ENCODE measurements at places on chromosomes 6 and 20.

- no peak for DNase-seq
Observed at GRCh38 chr20:6680441-6680840, 87.0 kb upstream of the BMP2 start.

- DNase-seq = no peak
Observed at GRCh38 chr6:45924763-45925342, 90.8 kb downstream of the CLIC5 start.

DNA sequence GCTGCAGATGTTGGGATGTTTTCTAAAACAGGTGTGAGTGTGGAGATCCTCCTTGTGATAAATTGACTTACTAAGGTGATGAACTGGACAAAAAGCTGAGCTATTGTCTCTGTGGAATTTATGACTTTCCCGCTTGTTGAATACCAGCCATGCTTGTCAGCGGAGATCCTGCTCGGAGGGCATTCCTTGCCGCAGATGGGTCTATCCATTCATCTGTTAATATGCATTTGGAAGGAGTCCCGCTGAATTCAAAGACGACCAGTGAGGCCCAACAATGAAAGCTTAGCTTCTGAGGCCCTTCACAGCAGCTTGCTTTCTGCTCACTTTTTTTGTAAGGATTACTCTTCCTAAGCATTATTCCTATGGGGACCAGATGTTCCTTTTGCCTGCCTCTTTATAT is 124.9 kb downstream of the TIAM2 start:
- no peak for DNase-seq

GRCh38 chr20:53592992-53593465 is 610 bp downstream of the ZNF217 start:
- DNase-seq = no peak

DNA sequence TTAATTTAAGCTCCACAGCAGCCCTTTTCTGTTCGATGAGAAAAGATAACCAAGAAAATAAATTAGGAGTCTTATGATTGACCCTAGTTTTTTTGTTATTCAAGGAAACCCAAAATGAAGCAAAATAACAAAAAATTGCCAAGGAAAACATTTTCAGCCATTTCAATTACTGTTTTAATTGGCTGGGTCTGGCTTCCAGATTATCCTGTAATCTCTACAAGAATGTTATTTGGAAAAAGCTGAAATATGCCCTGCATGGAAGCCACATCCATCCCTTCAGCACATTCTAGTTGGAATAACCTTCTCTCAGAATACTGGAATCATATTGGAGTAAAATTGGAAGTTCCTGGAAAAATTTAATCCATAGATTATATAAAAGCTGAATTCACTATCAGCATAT is 191.1 kb upstream of the CCN2 start:
- no peak for DNase-seq

DNA sequence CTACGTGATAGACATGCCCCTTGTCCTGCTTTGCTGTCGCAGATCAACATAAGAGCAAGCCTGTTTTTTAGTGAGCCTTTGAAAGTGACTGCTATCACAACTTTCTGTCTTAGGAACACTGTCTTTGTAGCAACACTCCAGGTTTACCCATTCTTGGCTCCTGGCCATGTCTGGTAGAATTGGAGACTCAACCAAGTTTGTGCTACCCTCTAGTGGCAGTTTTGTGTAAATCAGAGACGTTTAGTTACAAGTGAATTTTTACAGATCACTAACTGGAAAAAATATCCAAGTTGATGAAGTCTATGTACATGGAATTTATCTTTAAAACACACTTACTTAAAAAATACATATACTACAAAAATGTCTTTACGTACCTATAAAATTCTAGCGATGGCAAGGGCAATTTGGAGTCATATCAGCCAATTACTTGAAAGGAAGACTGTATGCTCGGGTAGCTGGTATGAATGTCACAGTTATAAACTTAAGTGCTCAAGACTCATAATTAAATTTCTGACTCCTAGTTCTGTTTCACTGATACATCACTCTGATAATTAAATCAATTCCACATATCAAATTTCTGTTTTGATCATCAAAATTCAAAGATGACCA is 101.4 kb downstream of the ADGB start:
- peak; percentile 29 for DNase-seq

- DNase-seq = no peak
Observed at GRCh38 chr6:6713657-6714056, 125.1 kb downstream of the LY86 start.

DNA sequence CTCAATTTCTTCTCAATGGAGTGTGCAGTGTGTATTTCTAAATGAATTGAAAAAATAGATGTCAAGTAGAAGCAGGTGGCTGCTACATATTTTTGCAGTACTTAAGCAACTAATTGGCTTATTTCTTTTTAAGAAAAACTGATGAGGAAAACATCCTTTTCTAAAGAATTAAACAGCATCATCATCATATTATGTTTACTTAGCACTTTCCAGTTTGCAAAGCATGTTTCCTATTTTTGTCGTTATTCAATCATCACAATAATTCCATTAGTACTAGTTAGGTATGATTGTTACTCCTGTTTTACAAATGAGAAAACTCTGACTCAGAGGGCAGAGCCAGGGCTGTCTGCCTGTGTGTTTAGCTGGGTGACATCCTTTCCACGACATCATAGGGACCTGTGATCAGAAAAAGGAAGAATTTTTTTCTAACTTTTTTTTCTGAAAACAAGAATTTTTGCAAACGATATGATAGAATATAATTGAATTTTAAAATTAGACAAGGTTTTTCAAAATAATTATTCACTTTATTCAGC is 22.7 kb upstream of the BMP6 start:
- DNase-seq = no peak

DNA sequence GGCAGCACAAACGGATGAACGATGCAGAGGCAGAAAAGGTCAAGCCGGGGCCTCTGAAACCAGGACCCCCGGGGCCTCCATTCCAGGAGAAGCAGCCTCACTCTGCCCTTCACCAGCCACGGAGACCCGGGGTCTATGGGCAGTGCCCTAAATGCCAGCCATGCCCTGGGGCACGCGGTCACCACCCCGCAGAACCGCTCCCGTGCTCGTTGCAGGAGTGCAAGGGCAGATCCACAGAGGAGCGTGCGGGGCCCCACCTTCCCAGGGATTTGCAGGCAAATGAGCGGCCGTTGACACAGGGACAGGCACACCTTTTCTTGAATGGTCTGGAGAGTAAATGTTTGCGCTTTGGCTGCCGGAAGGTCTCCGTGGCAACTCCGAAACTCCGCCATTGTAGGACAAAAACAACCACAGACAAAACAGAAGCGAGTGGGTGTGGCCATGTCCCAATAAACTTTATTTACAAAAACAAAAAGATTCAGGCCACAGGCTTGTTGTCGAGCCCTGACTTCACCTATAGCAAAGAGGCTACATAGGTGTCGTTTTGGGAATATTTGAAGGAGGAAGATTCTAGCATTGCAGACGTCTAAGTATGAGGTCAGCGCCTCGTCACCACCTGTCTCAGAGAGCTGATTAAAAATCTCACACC is 163.3 kb downstream of the TAF4 start:
- DNase-seq = no peak

DNA sequence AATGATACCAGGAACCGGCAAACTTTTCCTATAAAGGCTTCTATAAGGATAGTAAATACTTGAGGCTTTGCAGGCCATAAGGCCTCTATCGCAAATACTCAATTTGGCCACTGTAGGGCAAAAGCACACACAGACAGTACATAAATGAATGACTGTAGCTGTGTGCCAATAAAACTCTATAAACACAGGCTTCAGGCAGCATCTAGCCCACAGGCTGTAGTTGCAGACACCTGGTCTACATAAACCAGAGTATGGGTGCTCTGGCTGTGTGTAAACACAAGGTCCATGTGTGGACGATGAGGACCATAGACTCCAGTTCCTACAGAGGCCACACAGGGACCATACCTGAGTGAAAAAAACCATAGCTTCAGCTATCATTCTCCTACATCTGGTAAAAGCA is 52.2 kb downstream of the ZMYND8 start:
- no peak for DNase-seq

DNA sequence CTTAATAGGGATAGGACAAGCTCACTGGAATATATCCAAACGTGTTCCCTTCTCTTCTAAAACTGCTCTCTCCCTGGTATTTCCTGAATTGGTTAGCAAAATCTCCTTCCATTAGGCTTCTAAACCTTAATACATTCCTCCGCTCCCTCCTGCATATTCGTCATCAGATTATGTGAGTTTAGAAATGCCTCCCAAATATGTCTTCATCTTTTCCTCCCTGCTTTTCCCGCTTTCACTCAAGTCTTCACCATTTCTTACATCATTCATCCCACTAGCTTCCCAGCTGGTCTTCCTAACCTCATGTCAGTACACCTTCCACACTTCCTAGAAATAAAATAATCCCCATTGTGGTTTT is 26.9 kb downstream of the SLC22A16 start:
- DNase-seq = no peak

DNA sequence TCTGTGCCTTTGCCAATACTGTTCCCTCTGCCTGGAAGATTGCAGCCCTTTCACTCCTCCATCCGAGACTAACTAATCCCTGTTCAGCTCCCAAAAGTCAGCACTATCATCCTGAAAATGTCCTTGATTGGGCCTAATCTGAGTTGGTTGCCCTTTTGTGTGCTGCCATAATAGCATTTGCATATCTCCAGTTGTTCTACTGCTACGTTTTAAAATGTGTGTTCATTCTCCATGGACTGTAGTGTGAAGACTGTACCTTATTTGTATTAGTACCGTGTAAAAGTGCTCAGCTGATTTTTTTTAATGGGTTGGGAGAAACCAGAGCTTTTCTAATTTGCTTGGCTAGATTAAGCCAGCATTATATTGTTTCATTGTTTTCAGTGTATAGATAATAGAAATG is 401.3 kb downstream of the LAMA2 start:
- no peak for DNase-seq

GRCh38 chr6:46273911-46274310 is 103.1 kb upstream of the ENPP5 start:
- DNase-seq = no peak

- DNase-seq = no peak
Observed at GRCh38 chr6:106249658-106250057, 75.9 kb downstream of the ATG5 start.

- DNase-seq = no peak
Observed at GRCh38 chr6:158497620-158498019, 62.3 kb upstream of the TMEM181 start.

GRCh38 chr6:99282479-99283062 is 66.9 kb downstream of the FAXC start:
- no peak for DNase-seq

GRCh38 chr6:132132422-132132821 is 181.2 kb upstream of the CCN2 start:
- no peak for DNase-seq

DNA sequence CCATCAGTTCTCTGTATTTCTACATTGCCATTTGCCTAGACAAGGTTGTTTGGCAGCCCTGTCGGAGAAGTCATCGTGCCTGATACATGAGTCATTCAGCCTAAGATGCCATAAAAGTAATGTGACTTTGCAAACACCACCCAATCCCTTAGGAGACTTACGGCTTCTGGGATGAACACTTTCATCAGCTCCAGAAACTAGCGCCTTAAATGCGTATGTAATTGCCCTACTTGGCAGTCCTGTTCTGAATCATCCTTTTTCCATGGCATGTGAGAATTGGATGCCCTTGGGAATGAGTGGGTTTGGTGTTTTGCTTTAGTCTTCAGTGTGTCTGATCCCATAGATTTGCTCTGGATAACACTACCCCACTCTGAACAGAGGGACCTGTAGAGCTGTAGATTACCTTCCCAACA is 158.5 kb downstream of the SASH1 start:
- no peak for DNase-seq

- no peak for DNase-seq
Observed at GRCh38 chr6:25777031-25777430, 22.5 kb downstream of the SLC17A4 start.

DNA sequence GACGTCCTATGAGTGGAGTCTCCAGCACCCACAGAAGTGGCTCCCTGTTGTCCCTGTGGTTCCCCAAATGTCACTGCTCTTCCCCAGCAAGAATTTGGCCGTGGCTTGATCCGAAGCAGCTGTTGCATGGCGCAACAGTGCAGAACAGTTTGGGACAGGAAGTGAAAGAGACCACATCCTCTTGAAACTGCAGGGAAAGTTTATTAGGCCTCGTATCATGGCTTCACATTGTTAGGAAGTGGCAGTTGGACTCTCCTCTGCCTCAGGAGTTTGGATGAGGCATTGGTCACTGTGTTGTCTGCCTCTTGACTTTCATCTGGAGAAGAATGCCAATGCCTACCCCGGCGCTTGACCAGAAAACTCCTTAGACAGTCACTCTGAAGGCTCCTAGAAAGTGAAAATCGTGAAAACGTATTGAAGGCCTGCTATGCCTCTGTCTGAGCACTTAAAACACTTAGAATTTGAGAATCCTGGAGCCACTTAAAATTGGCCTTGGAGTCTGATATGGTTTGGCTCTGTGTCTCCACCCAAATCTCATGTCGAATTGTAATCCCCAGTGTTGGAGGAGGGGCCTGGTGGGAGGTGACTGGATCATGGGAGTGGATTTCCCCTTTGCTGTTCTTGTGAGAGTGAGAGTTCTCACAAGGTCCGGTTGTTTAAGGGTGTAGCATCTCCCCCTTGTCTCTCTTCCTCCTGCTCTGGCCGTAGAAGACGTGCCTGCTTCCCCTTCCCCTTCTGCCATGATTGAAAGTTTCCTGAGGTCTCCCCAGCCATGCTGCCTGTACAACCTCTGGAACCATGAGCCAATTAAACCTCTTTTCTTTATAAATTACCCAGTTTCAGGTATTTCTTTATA is 334.9 kb upstream of the JARID2 start:
- no peak for DNase-seq

- no peak for DNase-seq
Observed at GRCh38 chr20:13382786-13383185, 161.7 kb downstream of the ISM1 start.

GRCh38 chr6:110813338-110814101 is 1.7 kb downstream of the CDK19 start:
- no peak for DNase-seq

DNA sequence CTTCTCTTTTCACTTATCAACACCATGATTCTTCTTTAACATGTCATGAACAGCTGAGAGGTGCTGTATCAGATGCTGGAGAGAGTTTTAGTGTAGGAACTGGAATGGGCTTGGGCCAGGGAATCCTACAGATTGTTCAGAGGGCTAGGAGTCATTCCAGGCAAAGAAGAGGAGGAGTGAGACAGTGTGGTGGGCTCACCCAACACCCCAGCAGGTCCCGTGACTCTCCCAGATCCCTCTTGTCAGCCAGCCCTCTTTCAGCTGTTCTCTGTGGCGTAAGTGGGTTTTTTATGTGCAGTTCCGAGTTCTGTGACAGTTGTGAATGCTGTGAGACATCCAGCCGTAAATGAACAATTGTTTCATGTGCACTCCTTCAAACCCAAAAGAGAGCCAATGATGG is 31.4 kb upstream of the CEP162 start:
- no peak for DNase-seq

DNA sequence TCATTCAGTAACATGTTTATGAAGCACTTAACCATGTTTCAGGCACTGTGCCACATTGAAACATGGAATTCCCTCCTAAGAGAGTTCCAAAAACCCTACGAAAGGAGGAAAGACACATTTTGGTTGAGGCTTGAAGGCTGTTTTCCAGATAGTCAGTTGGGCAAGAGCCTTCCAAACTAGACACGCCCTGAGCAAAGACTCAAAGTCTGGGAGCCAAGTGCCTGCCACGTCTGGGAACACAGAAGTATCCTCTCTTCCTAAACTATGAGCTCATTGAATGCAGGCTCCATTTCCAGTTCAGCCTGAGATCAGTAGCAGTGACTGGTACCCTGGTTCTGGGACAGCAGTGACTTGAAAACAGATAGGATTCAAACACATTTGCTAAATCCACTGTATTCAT is 74.5 kb upstream of the FAM8A1 start:
- DNase-seq = no peak
